ENCODE measurements at places on chromosomes 6 and 20. TPM values are rescaled to one million over a fixed set of nuclear protein-coding genes. Genes with fewer than 3 reads are reported as not detected.

- peak overlapping the region; percentile 78 for H3K27ac ChIP-seq
- no peak for DNase-seq
- no peaks in the 10 kb centered on the region for H3K27me3 ChIP-seq
- peaks cover 44% of the 10 kb centered on the region for H3K4me1 ChIP-seq
Measured at GRCh38 chr6:143731789-143732188, 54.0 kb downstream of the PHACTR2 start.

- H3K4me1 ChIP-seq: no peaks in the 10 kb centered on the region
- no peaks in the 10 kb centered on the region for H3K27me3 ChIP-seq
- no peak for DNase-seq
- H3K27ac ChIP-seq: no peak overlapping the region
Measured at GRCh38 chr6:168737481-168737880, 296.5 kb downstream of the SMOC2 start.

DNA sequence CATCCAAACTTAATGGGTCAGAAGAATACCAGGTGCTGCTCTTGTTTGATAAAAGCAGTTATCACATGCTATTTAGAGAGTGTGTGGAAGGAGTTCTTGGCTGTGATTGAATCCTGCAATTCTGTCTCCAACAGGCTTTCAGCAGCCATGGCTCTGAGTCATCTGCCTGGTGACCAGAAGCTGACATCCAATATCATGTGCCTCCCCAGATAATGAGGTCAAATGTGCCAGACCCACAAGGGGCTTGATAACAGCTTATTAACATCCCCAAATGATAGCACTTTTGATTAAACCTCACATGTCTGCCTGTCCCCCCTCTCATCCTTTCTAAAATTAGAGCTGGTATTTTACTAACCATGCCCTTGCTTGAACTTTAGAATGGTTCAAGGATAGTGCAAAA, 175.7 kb upstream of the PLN start:
- no peaks in the 10 kb centered on the region for H3K36me3 ChIP-seq
- no peak overlapping the region for H3K27ac ChIP-seq
- H3K4me1 ChIP-seq: no peaks in the 10 kb centered on the region
- no peak for DNase-seq
- H3K27me3 ChIP-seq: no peaks in the 10 kb centered on the region
- H3K4me3 ChIP-seq: no peak overlapping the region

PCK1 gene
- not detected for polyA plus RNA-seq

DNA sequence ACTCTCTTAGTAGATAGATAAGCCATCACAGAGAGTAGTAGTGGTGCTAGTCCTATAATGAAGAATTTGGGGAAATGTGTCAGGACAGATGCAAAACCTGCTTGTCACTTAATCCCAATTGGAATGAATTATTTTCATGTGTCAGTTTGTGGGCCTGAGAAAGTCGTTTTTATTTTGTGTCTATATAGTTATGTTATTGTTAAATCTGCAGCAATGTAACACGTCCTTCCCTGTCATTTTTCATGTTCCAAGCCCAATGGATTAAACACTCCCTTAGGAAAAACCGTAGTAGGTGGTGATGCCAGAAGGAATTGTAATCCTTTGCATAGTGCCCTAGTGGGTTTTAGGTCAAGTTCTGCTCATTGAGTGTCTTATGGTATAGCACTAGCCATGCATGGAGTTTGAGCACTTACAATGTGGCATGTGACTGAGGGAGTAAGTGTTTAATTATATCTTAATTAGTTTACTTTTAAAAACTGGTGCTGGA, 105.9 kb upstream of the PRSS16 start:
- H3K36me3 ChIP-seq: no peaks in the 10 kb centered on the region
- H3K4me1 ChIP-seq: peaks cover 72% of the 10 kb centered on the region
- no peak for DNase-seq
- no peaks in the 10 kb centered on the region for H3K27me3 ChIP-seq
- no peak overlapping the region for H3K4me3 ChIP-seq
- no peak overlapping the region for H3K27ac ChIP-seq

DNA sequence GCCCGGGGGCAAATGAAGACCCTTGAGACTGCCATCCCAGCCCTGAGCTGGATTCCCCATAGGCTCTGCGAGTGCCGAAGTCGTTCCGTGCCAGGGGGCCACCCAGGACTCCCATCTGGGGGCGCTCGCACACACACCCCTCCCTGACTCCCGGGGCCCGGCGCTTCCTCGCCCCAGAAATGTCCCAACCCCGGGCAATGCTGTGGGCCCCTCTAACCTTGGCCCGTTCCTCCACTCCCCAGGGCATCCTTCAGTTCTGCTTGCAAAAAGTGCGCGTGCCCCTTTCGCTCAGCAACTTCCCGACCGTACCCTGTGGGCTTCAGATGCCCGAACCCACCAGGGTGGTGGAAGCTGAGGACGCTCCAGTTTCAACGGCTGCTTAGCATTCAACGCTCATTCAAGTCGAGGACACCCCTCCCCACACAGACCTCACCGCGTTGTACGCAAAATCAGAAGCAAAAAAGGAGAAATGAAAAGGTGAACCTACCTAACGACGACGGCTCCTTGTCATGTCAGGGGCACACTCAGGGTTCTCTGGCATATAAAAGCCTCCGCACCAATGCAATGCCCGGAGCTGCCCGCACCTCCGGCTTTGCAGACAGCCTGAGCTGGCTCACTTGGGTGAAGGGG, 25.3 kb downstream of the RIPOR2 start:
- H3K36me3 ChIP-seq: peaks cover 12% of the 10 kb centered on the region
- H3K4me3 ChIP-seq: peak overlapping the region; percentile 11
- no peak for DNase-seq
- H3K27me3 ChIP-seq: no peaks in the 10 kb centered on the region
- peak overlapping the region; percentile 71 for H3K27ac ChIP-seq
- H3K4me1 ChIP-seq: peaks cover 83% of the 10 kb centered on the region

HLA-DOB gene
- 0.64 TPM for polyA plus RNA-seq

ENPP5 gene
- not detected for polyA plus RNA-seq

HRH3 gene
- polyA plus RNA-seq: not detected

LY6G6F gene
- polyA plus RNA-seq: not detected

TTBK1 gene
- not detected for polyA plus RNA-seq

GRCh38 chr6:35495258-35496035, 1.4 kb downstream of the TEAD3 start:
- peaks cover 34% of the 10 kb centered on the region for H3K27me3 ChIP-seq
- no peak for DNase-seq
- H3K27ac ChIP-seq: no peak overlapping the region
- H3K4me3 ChIP-seq: no peak overlapping the region

KIF25 gene
- not detected for polyA plus RNA-seq

FOXF2 gene
- polyA plus RNA-seq: not detected

GRCh38 chr6:54541541-54541940, 233.3 kb downstream of the TINAG start:
- no peak overlapping the region for H3K27ac ChIP-seq
- no peaks in the 10 kb centered on the region for H3K4me1 ChIP-seq
- H3K27me3 ChIP-seq: no peaks in the 10 kb centered on the region

DNA sequence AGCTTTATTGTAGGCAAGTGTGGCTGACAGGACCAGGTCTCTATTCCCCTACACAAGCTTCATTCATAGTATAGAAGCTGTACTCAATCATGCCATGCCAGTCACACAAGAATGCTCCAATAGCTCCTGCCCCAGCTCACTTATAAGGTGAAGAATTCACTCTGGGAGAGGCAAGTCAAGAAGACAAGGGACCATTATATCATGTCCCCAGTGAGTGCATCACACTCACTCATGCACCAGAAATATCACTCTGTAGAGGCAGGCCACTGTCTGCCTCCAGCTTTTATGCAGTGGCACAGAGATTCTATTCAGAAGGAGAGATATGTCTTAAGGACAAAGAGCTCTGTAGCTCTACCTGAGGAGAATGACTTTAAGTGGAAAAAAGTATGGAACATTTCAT, 263.2 kb downstream of the GJA1 start:
- no peak for DNase-seq
- H3K4me1 ChIP-seq: no peaks in the 10 kb centered on the region
- no peak overlapping the region for H3K27ac ChIP-seq
- no peaks in the 10 kb centered on the region for H3K36me3 ChIP-seq

SLC22A3 gene
- polyA plus RNA-seq: not detected

- no peaks in the 10 kb centered on the region for H3K27me3 ChIP-seq
- H3K4me1 ChIP-seq: peaks cover 13% of the 10 kb centered on the region
- no peak overlapping the region for H3K27ac ChIP-seq
- H3K4me3 ChIP-seq: no peak overlapping the region
- no peak for DNase-seq
Measured at GRCh38 chr6:12585497-12585958, 131.0 kb upstream of the PHACTR1 start.

DNA sequence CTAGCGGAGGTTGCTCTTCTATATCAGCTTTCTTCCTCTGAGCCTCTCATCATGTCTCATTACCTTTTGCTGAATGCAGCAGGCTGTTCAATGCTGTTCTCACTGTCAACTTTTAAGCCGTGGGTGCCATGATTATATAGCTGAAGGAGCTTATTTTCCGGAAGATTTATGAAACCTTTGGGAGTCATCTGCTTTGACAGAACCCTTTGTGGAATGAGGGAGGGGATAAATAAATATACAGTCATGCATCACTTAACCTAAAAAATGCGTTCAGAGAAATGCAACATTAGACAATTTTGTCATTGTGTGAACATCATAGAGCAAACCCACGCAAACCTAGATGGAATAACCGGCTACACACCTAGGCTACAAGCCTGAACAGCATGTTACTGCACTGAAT, 102.2 kb upstream of the AKAP12 start:
- H3K27me3 ChIP-seq: no peaks in the 10 kb centered on the region
- H3K27ac ChIP-seq: no peak overlapping the region
- no peak for DNase-seq
- H3K4me1 ChIP-seq: no peaks in the 10 kb centered on the region

DNA sequence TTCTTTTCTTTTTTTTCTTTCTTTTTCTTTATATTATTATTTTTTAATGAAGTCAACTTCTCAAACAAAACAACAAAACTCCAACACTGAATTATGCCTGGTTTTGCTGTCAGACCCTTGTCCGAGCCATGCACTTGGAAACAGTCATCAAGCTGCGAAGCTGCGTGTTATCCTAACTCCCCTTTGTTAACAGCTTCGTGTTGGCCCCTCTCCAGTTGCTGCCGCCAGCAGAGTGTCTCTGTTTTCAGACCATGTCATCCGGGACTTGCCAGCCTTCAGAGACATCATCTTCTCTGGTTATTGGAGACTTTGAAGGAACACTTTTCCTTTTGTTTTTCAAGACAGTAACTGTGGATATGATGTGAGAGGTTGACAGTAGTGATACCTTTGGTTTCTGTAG, 83.1 kb downstream of the TRMT11 start:
- no peak overlapping the region for H3K27ac ChIP-seq
- H3K4me1 ChIP-seq: no peaks in the 10 kb centered on the region
- H3K27me3 ChIP-seq: no peaks in the 10 kb centered on the region
- no peak for DNase-seq
- H3K4me3 ChIP-seq: no peak overlapping the region

PAK5 gene
- polyA plus RNA-seq: not detected

Measured in CD14-positive monocyte (primary cell).